ENCODE measurements at places on chromosomes 7 and 10.
A peak's percentile ranks its signal among the peaks of the same experiment; 100 is the strongest.

DNA sequence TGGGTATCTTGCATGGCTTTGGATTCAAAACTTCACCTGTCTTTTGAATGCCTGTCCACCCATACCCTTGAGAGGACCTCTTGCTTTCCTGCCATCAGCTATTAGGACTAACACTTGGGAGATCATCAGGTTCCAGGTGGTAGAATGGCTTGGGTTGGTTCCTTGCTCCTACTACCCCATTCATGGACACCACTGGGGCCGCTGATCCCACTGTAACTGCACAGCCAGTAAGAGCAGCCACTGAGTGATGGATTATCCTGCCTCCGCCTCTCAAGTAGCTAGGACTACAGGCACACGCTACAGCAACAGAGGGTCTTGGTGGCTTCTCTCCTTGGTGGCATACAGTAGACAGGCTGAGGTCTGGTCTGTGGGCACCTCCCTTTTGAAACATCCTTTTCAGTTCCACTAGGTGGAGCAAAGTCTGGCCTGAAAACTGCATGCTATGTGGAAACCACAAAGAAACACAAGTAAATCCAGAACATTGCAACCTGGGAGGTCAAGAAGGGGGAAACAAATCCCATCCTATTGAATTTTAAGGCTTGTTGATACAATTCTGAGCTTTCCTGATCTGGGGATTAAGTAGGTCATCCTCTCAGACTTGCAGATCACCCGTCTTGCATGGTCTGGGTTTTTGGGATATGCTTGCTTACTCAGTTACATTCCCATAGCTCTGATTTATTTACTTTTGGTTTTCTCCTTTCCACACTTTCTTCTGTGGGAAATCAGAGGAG is 9.4 kb downstream of the WBP1L start:
- DNase-seq: peak; percentile 19

GRCh38 chr10:18059826-18060559 is 80.2 kb upstream of the CACNB2 start:
- DNase-seq: no peak

GRCh38 chr7:156145184-156145583 is 332.9 kb upstream of the SHH start:
- no peak for DNase-seq

- no peak for DNase-seq
These were observed 127.4 kb upstream of the FAM20C start for GRCh38 chr7:64916-65341.

DNA sequence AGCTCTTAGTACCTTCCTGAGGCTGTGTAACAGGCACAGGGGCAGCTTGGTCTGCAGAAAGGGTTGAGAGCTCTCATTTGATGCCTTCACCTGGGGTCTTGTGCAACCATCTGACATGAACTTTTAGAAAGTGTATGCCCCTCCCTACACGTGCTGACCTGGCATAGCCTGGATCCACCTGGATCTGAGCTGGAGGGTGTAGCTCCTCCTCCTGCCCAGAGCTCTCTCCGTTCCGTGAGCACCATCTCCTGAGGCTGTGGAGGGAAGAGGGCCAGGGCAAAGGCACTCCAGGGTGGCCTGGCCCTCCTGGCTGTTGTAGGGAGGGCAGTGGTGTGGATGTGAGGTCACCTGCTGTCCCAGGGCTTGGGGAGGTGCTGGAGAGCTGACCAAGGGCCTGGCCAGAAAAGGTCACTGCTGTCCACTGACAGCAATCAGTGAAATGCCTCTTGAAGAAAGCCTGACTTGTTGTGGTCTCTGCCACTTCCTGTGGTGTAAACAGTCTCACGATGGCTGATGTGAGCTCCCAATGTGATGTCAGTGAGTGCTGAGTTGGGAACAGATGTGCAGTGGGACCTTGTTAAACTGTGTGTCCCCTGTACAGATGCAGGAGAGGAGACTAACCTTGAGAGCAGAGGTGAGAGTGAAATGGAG is 23.0 kb downstream of the AMZ1 start:
- DNase-seq: peak; percentile 60

GRCh38 chr7:153027210-153027609 is 267.7 kb downstream of the ACTR3B start:
- DNase-seq: no peak

DNA sequence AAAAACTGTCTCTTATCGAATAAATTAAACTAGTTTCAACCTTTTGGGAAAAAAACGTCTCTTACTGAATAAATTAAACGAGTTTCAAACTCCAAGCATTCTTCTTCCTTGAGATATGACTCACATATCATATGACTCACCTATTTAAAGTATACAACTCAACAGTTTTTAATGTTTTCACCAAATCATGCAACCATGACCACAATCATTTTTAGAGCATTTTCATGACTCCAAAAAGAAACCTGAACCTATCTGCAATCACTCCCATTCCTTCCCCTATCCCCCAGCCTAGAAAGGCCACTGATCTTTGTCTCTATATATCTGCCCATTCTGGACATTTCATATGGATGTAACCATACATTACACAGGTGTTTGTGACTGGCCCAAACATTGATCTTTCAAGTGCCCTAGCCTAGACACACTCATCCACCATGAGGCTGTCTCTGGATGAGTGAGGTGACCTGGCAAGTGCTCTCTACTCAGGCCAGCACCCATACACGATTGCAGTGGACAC is 115.3 kb downstream of the PIP4K2A start:
- peak; percentile 54 for DNase-seq

DNA sequence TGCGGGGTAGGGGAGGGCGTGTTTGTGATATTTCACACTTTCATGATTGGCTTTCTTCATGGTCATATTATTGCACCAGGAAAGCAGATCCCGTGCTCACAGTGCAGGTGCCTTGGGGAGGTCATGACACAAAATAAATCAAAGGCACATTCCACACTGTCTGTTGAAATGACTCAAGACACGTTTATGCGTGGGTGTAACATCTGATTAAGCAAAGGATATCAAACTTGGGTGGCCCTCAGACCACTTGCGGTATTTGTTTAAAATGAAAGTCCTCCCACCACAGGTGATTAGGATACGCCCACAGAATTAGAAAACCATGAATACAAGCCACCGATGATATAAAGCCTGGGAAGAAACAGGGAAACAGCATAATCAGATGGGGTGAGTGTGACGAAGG is 51.1 kb downstream of the SVIL start:
- DNase-seq: no peak

DNA sequence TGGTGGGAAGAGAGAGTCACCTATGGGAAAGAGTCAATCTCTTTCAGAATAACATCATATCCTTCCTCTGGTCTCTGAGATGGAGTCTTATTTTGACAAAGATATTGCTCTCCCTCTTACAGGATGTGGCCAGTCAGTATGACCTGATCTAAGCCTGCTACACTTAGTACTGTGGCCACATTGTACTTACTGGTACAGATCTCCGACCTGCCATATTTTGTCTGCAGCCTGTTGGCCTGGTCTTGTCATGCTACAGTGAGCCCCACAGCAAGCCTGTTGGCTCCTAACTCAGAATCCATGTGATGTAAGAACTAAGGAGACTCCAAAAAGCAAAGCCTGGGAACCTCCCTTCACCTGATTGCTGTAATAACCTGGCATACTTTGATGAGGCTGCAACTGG is 377.8 kb downstream of the SFMBT2 start:
- no peak for DNase-seq

DNA sequence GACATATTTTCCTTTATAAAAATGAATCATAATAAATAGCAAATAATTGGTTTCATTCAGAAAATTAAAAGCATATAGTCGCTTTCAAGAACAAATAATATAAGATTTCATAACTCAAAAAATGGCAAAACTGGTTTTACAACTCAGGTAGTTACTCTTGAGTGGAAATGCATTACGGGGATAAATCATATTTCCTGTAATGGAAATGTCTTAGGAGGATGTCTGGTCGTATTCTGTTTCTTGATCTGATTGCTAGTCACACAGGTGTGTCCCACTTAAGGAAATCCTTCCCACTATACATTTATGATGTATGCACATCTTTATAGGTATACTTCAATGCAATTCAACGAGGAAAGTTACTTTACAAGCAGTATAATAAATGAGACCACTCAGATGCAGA is 20.7 kb downstream of the NRAP start:
- no peak for DNase-seq

DNA sequence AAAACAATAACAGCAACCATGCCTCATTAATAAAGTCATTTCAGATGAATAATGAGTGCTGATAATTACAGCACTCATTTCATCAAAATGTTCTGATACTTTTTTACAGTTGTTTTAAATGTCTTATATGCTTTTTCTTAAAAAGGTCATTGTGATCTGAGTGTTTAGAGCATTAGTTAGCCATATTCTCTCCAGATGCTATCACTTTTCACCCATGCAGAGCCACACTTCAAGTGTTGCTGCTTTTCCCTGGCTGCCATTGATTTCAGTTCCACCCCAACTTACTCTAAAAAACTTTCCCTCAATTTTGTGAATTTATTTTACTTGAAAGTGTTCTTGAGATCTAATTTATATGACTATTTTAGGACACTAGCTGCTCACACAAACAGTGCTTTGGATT is 41.8 kb downstream of the NUP205 start:
- DNase-seq: no peak

GRCh38 chr7:99041526-99041925 is 102.4 kb downstream of the SMURF1 start:
- no peak for DNase-seq

- DNase-seq: no peak
These were observed 34.6 kb upstream of the PDK4 start for GRCh38 chr7:95630702-95631458.

- no peak for DNase-seq
These were observed 41.6 kb upstream of the SDHAF3 start for GRCh38 chr7:97075928-97076327.

GRCh38 chr10:111473361-111473760 is 396.5 kb downstream of the ADRA2A start:
- no peak for DNase-seq

GRCh38 chr7:68246189-68246633 is 1249.6 kb downstream of the TYW1 start:
- no peak for DNase-seq

Measured in CD4-positive, alpha-beta T cell treated with Interleukin-4 for 4 hours (primary cell).